Neural progenitor cell (in vitro differentiated cells): ENCODE measurements at places on chromosomes 3 and 15.

- peak; percentile 9 for DNase-seq
Observed at GRCh38 chr3:182357928-182358327, 435.4 kb upstream of the ATP11B start.

GRCh38 chr15:101099183-101099582, 152.7 kb downstream of the CHSY1 start:
- no peak for DNase-seq

GRCh38 chr3:28835751-28836150, 445.1 kb upstream of the RBMS3 start:
- DNase-seq: peak; percentile 3

- no peak for DNase-seq
Observed at GRCh38 chr3:194231929-194232832, 96.2 kb downstream of the HES1 start.

- DNase-seq: no peak
Observed at GRCh38 chr15:100713163-100713867, 110.9 kb downstream of the ASB7 start.

DNA sequence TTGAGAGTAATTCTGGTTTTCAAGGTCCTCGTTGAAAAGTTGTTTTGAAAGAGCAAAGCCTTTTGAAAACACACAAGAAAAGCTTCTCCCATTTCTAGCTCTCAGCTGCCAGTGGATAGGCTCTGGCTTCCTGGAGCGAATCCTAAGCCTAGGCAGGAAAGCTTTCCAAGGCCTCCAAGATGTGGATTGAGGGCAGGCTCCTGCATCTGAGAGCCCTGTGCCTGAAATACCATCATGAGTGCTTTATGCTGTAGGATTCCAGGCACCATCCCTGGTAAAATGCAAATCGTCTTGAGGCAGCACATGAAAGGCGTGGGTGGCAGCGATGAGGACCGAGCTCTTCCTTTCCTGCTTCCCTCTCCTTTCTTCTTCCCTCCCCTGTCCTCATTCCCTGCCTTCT, 60.7 kb upstream of the CORO2B start:
- DNase-seq: no peak

GRCh38 chr3:9149566-9149965, 99.9 kb downstream of the SRGAP3 start:
- DNase-seq: no peak

GRCh38 chr3:188931531-188931930, 240.2 kb upstream of the TPRG1 start:
- no peak for DNase-seq

GRCh38 chr3:71397046-71397445, 186.5 kb downstream of the FOXP1 start:
- peak; percentile 42 for DNase-seq

GRCh38 chr3:22632536-22632935, 570.6 kb upstream of the UBE2E2 start:
- no peak for DNase-seq

- DNase-seq: no peak
Observed at GRCh38 chr3:78277801-78278200, 1237.9 kb downstream of the ROBO2 start.

GRCh38 chr15:99437315-99438223, 128.2 kb upstream of the MEF2A start:
- DNase-seq: no peak

DNA sequence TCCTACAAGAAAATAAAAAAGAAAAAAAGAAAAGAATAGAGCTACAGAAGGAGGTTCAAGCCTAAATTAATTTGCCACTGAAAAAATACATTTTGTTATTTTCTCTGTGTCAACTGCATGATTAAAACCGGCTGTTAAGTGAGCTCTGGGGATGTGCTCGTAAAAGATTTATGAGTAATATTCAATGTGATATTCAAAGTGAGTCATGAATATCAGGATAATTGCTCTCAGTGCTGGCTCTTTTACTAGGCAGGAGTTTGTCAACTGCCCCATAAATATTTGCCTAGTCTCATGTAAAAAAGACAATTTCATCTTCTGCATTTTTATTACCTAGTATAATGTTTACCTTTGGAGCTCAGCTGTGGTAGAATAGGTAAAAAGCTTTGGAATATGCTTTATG, 78.9 kb downstream of the CDIN1 start:
- no peak for DNase-seq

DNA sequence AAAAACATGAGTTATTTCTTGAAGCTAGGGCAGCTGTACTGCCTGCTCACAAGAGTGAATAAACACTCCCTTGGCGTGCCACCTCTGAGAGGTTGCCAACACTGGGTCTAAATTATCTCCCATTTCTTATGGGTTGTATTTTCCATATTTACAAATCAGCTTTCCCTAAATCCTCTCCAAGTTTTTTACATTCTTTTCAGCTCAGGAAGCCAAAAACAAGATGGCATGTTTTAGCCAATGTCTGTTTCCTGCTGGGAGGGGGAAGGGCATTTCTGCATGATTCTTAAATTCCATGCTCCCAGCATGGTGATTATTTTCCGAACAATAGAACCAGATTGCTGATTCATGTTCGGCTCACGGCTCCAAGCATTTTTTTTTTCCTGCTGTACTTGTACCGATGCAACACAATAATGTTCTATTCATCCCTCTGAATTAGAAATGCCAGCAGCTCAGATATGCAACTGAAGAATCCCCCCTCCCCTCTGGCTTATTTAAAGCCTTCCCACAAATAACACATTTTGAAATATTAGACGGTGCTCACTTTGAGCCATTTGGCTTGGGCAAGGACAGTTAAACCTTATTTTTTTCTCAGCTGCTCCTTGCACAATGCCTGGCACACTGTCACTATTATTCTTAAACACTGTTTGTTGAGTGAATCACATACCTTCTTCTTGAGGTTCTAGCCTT, 252.5 kb downstream of the THRB start:
- DNase-seq: no peak

DNA sequence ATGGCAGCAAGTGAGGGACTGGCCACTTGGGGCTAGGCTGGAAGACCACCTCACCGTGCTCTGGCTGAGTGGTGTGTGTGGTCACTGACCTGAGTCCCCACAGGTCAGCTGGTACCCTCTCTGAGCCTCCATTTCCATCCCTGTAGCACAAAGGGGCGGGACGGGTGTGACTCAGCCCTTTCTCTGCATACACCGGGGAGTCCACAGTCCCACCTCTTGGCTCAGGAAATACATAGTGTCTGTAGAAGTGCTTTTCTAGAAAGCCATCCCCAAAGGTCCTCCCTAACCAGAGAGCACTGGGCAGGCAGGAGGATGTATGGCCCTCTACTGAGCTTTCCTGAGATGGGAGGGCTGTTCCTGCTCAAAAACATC, 27.2 kb downstream of the WNT7A start:
- no peak for DNase-seq

DNA sequence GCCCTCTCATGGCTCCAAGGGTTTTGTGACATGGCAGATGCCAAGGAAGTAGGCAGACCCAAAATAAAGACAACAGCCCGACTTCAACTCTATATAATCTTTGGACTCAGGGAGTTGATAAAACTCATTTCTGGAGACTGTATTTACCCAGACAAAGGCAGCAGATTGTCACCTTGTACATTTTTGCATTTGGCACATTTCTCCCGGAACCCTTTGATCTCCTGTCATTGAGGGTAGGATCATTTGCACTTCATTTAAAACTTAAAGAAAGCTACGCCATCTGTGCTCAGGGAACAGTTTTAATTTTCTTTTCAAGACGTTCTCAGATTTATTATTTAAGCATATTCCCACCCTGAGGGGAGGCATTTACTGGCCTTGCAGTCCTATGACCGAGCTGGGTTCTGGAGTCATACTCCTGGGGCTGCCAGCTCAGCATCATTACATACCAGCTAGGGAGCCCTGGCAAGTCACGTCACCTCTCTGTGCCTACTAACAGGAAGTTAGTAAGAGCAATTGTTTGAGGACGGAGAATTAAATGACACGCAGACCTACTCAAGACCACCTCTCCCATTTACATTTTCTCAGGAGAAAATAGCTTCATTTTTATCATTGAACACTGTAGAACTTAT, 5.9 kb downstream of the CDCP1 start:
- no peak for DNase-seq

DNA sequence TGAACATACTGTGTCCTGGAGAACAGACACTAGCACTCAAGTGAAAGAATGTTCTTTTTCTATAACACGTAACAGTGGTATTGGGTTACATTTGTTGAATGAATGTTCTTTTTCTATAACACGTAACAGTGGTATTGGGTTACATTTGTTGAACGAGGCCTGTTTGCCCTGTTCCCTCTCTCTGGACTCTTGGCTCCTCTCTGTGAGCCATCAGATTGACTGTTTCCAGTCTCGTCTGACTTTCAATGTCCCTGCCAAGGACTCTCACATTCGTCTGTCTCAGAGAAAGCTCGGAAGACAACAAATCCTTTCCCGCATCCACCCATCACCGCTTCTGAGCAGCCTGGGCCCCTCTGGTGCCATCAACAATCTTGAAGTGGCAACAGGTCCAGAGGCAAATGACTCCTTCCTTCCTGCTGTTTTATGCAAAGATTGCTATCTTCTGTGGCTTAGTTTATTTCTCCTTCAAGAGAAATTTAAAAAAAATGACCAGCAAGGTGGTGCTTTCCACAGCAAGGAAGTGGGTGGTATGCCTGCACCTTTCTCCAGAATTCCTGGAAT, 8.0 kb downstream of the TMEM45A start:
- no peak for DNase-seq

DNA sequence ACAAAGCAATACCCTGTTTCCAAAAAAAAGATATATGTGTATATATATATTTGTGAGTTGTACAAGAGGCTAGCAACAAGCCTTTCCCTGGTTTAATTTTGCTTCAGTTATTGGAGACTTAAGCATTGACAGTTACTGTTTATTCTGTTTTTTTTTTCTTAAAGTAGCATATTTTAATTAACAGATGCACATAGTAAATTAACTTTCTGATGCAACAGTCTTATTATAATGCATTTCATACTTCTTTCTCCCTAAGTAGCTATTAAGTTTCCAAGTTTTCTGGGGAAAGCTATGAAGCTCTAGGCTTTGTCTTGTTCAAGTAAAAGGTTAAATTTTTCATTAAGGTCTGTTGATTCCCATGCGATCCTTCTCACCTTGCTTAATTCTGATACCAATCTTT, 17.9 kb downstream of the PRKCI start:
- DNase-seq: no peak

DNA sequence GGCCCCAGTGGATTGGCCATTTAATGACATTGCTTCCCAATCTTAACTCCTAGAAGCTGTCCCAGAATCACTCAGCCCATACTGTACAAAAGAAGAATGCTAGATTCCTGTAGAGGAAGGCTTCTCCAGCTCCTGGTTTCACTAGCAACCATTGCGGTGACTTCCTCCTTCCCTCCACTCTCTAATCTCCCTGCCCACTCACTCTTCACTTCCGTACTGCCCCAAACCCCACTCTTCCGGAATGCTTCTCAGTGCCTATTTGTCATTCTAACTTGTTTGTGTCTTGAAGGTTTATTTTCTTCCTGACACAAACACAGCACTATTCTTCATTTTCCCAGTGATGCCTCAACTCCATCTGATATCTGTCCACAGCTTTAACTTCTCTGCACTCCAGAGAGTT, 97.1 kb upstream of the SPATA16 start:
- no peak for DNase-seq

DNA sequence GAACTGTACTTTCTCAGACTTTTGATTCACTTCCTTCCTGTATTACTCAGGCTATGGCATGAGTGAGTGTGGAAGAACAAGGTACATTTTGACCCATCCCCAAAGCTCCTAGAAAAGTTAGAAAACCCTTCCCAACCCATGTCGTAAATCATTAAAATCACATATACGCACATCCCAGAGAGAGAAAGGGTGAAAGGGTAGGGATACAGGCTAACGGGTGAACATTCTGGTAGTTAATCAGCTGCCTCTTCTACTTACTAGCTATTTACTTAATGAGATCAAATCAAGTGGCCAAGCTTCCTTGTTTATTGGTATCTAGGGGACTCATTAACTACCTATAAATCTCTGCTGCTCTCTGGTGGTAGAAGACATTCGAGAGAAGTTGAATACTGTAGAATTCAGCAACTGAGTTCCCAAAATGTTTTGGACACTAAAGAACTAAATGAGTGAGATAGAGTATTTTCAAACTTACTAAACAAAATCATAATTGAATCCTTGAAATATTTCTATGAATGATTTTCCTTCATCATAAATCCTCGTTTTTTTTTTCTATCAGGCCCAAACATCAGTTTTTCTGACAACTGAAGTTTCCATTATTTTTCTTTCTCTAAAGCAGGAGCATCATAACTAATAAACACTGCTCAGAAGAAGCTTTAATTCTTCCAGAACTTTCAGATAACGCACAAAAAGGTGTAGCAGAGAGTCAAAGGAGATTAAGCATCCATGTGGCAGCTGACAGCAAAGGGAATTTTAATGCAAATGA, 124.2 kb downstream of the IMPG2 start:
- peak; percentile 74 for DNase-seq

GRCh38 chr15:64990168-64990470, 405 bp upstream of the SPG21 start:
- no peak for DNase-seq

DNA sequence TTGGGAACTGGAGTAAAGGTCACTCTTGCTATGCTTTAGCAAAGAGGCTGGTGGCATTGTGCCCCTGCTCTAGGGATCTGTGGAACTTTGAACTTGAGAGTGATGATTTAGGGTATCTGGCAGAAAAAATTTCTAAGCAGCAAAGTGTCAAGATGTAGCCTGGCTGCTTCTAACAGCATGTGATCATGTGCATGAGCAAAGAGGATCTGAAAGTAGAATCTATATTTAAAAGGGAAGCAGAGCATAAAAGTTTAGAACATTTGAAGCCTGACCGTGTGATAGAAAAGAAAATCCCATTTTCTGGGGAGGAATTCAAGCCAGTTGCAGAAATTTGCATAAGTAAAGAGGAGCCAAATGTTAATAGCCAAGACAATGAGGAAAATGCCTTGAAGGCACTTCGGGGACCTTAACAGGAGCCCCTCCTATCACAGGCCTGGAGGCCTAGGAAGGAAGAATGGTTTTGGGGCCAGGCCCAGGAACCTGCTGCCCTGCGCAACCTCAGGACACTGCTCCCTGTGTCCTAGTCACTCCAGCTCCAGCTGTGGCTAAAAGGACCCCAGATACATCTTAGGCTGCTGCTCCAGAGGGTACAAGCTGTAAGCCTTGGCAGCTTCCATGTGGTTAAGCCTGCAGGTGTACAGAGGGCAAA, 212.2 kb upstream of the LINGO1 start:
- no peak for DNase-seq

DNA sequence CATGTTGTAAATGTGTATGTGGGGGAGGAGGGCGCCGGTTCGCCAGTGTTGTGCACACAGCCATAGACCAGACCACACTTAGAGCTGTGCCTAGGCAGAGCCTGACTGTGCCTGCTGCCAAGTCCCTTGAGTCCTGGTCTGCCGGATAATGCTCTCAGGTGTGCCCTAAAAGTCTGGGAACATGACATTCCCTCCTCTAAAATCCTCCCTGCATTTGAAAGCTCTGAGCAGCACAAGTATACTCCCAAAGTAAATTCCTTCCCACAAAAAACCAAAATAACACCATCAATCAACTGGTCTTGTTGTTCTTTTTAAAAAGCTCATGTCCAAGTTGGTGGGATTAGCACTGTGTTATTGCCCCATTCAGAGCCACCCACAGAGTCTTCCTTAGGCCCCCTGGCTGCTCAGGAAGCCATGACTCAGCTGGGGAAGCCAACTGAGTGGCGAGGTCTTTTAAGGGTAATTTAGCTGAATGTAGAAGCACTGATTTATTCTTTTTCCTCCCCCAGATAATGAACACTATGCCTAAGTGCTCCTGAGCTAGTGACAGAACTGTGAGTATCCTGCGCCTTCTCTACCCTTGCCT, 147.8 kb upstream of the MCTP2 start:
- no peak for DNase-seq
